ENCODE measurements at places on chromosomes 2 and 18.

DNA sequence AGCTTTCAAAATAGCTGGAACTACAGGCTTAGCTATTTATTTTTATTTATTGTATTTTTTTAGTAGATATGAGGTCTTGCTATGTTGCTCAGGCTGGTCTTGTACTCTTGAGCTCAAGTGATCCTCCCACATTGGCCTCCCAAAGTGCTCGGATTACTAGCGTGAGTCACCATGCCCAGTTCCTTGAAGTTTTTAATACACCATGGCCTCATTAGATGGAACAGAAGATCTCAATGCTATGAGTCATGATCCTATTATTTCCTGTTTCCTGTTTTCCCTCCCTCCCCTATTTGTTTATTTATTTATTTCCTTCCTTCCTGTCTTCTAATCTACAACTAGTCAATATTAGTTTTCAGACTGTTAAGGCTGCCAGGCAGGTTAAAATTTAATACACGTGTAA lies 309.0 kb downstream of the CMPK2 start:
- no peak for DNase-seq

GRCh38 chr2:69701100-69701945 lies 40.6 kb upstream of the ANXA4 start:
- DNase-seq = no peak

DNA sequence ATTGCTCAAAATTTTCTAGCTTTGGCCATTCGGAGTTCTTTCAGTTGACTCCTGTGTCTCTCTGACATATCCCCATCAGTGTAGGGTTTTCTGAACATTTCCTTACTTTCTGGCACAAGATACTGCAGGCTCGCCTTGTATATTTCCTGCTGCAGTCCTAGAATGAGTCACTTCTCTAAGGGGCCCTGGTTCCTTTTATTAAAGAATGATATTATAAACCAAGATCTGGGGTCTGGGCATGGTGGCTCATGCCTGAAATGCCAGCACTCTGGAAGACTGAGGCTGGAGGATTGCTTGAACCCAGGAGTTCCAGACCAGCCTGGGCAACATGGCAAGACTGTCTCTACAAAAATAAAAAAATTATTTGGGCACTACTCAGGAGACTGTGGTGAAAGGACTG lies 3.0 kb upstream of the RPL37A start:
- DNase-seq = no peak

DNA sequence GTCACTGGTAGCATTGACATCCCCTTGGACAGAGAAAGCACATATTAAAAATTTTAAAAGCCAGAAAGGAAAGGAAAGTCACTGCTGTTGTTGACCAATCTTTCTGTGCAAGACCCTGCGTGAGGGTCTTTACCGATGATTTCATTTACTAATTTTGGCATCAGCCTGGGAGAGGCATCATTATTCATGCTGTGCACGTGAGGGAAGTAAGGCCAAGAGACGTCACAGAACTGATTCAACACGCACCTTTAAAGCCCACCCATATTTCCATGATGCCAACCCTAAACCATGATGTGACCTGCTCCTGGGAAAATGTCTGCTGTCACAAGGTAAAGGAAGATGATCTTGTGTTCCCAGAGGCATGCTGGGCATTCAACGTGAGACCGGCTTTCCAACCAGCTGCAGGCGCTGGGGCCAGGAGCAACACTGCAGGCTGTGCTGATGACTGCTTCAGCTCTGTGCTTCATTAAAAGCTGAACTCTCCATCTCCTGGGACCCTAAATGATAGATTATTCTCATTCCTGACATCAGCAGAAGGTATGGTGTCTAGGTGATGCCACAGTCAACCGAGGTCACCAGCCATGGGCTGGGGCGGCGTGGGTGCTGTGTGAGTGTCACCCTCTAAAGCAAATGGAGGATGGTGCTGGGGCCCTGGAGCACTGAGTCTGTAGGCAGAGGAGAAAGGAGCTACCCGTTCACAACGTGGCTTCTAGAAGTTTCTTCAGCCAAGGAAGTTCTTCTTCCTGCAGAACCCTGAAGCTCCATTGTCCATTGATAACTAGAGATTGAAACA lies 53.9 kb downstream of the TMEM18 start:
- no peak for DNase-seq

DNA sequence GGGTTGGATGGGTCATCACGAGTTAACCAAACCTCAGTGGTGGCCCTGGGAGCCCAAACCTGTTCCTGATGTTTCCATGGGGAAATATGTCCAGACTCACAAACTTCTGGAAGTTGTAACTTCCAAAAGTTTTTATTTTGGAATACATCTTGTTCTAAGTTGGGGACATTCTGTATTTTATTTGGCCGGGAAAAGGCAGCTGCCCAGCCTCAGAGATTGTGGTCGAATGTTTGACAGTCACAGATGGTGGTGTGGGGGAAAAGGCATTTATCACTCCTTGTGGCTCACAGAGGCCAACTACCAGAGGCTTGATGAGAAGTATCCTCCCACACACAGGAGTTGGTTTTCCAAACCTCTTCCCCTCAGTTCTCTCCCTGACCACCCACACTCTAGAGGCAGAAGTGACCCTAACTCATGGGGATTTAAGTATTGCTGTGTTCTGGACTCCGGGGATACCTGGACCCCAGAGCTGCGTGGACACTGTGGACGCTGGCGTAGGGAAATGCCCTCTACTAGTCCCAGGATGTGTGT lies 124.7 kb upstream of the PPP1CB start:
- DNase-seq = no peak

DNA sequence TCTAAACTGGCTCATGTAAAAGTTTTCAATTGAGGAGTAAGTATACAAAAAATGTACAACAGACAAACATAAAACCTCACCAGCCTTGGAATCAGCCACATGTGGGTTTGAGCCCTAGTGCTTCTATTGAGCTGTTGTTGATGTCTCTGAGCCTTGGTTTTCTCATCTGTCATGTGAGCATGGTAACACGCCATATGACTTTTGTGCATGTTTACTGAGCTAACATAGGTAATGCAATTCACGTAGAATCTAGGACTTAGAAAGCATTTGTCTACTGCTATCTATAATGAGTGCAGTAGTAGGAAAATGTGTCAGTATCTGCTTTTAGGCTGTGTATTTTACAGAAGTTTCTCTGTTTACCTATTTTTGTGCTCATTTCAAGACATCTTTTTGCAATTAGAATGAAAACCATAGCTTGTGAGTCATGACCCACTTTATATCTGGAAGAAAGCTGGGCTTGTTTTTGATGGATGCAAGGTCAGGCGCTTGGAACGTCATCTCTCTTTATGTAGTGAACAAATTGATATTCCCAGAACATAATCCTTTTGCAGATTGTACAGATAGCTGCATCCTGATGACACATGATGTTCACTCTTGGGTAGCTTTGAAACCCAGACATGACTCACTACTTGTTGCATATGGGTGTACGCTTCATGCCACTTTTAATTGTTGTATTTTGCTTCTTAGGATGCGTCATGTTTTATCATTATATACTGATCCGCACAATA lies 94.3 kb downstream of the RNF144A start:
- no peak for DNase-seq

GRCh38 chr2:27211241-27211942 lies 449 bp upstream of the ATRAID start:
- DNase-seq = no peak

DNA sequence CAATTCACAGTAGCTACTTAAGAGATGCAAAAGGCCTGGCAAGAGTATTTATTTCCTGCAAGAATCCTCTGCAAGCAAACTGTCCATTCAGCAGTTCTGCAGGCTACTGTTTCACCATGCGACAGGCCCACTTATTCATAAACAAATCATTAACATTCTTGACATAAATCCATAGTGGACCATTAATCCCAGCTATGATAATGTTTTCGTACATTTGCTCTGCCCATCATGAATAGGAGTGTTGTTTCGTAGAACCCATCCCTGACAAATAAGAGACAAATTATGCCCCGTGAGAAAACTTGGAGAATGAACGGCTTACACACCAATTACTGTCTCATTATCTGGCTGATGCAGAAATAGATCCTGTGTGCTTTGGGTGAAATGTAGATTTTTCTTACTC lies 65.4 kb downstream of the PID1 start:
- DNase-seq = no peak

- DNase-seq = no peak
Observed at GRCh38 chr2:231347081-231347480, 48.4 kb upstream of the B3GNT7 start.

GRCh38 chr2:85405201-85406059 lies 4.7 kb downstream of the CAPG start:
- peak; percentile 48 for DNase-seq

DNA sequence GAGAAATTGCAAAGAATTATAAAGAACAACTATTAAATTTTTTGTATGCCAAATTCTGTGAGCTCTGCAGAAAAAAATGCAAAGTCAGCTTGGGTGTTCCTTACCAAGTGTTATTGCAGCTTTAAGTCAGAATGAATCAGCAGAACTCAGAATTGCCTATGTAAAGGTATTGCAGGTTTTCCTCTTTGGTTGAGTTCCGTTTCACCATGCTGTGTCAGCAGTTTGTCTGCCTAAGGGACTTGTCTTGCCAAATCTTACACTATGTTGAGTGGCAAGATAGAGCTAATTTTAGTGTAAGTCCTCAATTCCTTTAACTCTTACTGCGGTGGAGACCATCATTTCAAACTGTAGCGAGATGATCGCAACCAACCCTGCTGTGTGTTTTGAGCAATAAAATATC lies 38.8 kb downstream of the ADAM23 start:
- no peak for DNase-seq

DNA sequence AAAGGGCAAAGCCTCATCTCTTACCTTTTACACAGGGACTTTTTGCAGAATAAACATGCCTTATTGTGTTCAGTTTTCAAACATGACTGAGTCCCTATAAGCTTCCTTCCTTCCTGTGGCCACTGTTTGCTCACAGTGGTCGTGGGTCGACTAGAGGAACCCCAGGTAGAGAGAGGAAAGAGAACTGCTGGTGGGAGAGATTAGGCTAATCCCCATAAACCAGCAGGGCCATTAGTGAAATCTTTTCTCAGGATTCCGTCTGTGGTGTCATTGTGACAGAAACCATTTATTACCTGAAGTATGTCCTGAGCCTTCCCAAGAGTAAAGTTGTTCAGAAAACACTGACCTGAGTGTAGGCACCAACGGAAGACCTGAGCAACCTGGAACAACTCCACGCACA lies 21.3 kb upstream of the BOD1L2 start:
- DNase-seq = no peak

GRCh38 chr2:172103471-172104272 lies 972 bp upstream of the DLX2 start:
- no peak for DNase-seq

DNA sequence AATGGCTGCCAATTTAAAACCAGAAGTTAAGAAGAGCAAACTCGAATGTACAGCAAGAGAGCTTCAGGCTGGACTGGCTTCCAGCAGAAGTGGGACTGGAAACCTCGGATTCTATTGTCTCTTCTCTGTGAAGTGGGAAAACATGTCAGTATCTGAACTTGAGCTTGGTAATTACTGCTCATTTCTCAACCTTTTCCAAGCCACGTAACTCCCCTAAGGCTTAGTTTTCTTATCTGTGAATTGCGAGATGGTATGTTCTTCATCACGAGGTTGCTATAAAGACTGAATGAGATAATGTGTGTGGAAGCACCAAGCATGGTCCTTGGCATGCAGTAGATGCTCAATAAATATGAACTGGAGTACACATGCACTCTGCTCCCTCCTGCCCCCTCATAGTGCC lies 259.4 kb upstream of the SPRED2 start:
- DNase-seq = no peak

DNA sequence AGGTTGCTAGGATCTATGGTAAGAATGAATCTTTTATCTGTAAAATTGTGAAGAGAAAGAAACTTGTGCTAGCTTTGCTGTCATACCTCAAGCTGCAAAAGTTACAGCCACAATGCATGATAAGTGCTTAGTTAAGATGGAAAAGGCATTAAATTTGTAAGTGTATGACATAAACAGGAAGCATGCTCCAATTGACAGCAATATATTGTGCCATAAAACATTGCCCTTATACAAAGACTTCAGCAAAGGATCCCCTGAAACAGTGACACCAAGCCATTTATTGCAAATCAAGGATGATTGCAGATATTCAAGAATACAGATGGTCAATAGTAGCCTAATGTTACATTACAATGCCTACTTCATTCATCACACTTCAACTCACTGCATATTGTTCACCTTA lies 283.1 kb downstream of the CPS1 start:
- DNase-seq = no peak

- no peak for DNase-seq
Observed at GRCh38 chr18:76615065-76615733, 120.2 kb upstream of the ZNF516 start.

GRCh38 chr2:8566155-8566670 lies 115.6 kb upstream of the ID2 start:
- DNase-seq = no peak

DNA sequence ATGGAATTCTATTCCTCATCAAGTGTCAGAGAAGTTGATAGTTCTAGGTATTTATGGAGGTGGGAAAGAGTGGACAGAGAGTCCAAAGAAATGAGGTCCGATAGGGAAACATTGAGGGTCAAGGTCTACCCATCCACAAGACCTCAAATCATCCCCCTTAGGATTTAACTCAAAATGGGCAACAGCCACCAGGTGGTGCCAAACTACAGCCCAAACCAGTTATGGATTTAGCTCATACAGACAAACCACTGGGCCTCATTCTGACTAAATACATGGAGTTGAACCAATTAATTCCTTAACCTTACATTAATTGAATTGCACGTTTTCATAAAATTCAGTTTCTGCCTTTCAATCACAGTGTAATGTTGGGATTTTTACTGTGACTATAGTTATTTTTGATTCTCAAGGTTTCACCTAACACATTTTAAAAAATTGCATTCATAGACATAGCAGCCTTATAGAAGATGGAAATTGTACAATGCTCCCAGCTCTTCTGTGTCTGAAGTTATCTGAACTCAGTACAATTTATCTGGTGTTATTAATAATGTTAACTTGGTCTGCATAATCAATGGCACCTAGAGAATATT lies 98.2 kb upstream of the HNMT start:
- DNase-seq = peak; percentile 13

DNA sequence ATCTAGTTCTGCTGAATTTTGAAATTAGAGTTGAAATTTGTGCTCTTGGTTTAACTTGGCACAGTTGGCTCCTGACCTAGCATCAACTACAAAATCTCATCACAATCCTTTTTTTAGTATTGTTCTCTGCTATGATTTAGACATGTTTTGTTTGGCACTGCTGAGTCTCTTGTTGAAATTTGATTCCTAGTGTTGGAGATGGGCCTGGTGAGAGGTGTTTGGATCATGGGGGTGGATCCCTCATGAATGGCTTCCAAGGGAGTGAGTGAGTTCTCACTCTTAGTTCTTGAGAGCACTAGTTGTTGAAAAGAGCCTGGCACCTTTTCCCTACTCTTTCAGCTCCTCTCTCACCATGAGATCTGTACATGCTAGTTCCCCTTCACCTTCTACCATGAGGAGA lies 605.6 kb upstream of the SLC39A10 start:
- DNase-seq = no peak

DNA sequence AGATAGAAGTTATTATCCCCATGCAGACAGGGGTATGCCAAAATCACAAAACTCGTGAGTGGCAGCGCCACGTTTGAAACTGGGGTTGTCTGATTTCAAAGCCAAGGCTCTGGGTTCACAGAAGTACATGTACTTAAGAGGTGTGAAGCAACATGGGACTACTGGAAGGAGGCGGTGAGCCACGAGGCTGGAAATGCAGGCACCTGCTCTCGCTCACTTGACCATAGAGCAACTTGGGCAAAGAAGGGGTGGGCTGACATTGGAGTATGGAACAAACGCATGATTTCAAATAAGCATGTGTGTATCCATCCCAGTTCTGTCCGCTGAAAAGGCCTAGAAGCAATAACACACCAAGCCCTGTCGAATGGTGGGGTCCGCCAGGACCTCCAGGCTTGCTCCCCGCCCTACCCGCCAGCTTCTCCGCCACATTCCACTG lies 593 bp upstream of the ACTR2 start:
- DNase-seq = no peak
